H54 (cell line): ENCODE measurements at places on chromosomes 6 and 20.

- DNase-seq, result no peak
Measured at GRCh38 chr6:5782783-5783547, 223.8 kb downstream of the NRN1 start.

GRCh38 chr20:44961011-44961869, 1.0 kb upstream of the TOMM34 start:
- no peak for DNase-seq

- DNase-seq, result no peak
Measured at GRCh38 chr20:35306931-35307517, 14.8 kb upstream of the FAM83C start.

DNA sequence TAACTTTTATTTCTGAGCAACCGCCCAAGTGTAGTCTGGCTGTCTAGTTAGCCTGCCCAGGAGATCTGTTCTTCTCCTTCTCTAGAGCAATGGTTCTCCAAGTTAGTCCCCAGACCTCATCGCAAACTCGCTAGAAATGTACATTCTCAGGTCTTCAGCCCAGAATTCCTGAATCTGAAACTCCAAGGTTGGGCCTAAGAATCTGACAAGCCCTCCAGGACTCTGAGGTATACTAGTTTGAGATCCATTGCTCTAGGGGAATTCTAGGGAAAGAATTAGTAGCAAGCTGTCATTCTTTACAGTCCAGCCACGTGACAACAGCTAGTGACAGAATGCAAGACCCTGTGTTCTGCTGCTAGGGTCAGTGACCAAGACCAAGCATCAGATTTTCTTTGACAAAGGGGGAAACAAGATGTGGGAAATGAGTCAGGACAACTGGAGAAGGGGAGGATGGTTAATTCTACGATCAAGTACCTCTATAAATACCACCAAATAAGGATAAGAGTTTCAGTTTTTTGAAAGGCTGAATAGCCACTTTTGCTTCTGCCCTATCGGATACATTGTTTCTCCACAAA, 5.8 kb downstream of the UBE2V1 start:
- no peak for DNase-seq

- DNase-seq, result peak; percentile 52
Measured at GRCh38 chr6:1190366-1190765, 121.5 kb upstream of the FOXQ1 start.

DNA sequence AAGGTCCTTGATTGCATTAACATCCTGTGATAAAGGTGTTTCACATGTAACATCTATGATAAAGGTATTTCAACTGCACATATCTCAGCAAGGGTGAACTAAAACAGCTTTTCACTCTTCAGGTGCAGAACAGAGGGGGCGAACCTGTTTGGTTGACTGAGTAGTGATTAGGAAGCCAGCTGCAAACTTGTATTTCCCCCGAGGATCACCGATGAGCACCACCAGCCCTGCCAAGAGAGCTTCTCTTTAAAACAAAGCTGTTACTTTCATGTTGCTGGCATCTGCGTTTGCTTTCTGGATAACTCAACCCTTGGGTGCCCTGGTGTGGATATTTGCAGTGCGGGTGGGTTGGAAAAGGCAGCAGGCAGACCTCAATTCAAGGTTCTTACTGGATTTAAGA, 39.6 kb downstream of the JAG1 start:
- no peak for DNase-seq

- no peak for DNase-seq
Measured at GRCh38 chr6:33652002-33652401, 30.9 kb downstream of the ITPR3 start.

DNA sequence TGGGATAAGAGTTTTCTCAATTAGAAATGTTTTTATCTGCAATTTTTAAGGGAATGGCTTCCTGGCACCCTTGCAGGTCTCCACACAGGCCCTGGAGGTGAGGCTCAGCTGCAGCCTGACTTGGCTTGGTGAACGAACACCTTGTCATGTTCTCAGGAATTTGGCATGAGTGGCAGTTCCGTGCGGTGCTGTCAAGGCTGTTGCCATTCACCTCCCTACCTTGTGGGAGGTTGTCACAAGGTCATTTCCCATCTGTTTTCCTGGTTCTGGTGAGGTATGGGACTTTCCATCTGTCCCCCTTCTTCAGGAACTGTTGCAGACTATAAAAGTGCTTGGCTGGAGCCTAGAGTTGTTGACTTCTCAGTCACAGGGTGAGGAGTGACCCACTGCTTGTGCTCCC, 82.9 kb downstream of the ELOVL4 start:
- DNase-seq, result no peak

GRCh38 chr20:6496874-6497273, 270.6 kb upstream of the BMP2 start:
- no peak for DNase-seq

GRCh38 chr6:158686311-158686710, 36.5 kb downstream of the SYTL3 start:
- no peak for DNase-seq

DNA sequence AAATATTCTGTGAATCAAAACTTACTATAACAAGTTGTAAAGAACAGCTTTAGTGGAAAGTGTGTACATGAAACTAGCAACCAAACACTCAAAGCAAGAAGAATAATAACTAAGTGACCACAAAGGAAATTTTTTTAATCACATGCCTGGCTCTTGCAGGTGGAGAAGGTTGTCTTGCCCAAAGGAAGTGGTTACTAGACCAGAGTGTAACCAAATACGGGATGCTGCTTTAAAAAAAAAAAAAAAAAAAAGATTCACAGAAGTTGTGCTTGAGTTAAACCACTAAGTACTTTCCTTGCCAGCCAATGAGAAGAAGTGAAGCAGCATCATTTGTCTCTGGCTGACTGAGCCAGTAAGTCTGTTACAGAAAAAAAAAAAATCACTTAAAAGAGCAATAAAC, 19.1 kb upstream of the HLA-DQB1 start:
- DNase-seq, result no peak

- DNase-seq, result no peak
Measured at GRCh38 chr6:15401769-15402250, 155.9 kb downstream of the JARID2 start.

DNA sequence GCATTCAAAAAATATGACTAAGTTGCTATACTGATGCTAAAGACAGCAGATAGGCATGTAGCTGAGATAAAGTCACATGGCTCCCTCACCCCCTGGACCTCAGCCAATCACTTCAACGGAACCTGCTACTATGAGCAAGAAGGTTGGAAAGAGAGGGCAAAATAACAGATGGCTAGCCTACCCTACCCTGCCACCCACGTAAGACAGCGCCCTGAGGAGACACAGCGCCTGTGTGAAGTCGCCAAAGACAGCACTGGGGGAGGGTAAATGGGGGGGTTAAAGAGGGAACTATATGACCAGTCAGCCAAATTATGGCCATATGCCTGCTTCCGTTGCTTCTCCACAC, 163.2 kb downstream of the RALGAPA2 start:
- no peak for DNase-seq

DNA sequence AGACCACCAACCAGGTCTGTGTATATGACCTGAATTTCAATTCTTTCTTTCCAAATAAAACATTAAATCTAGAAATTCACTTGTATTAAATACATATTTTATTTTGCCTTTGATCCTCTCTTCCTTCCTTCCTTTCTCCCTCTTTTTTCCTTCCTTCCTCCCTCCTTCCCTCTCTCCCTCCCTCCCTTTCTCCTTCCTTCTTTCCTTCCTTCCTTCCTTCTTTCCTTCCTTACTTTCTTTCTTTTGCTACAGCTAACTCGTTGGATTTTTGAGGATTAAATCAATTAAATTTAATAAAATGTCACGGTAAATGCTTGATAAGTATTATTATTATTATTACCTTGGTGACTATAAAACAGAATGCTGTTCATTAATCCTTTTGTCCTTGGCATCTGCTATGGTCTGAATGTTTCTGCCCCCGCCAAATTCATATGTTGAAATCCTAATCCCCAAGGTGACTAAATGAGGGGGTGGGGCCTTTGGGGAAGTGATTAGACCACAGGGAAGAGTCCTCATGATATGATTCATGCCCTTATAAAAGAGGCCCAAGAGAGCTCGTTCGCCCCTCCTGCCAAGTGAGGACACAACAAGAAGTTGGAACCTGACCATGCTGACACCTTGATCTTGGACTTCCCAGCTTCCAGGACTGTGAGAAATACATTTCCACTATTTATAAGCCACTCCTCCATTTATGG, 67.6 kb upstream of the BTBD3 start:
- no peak for DNase-seq

- DNase-seq, result peak; percentile 30
Measured at GRCh38 chr6:32886681-32887383, 32.8 kb downstream of the PSMB9 start.

- DNase-seq, result peak; percentile 89
Measured at GRCh38 chr6:43770372-43771209, 580 bp downstream of the VEGFA start.

GRCh38 chr20:15673206-15673605, 900.0 kb downstream of the KIF16B start:
- DNase-seq, result no peak

DNA sequence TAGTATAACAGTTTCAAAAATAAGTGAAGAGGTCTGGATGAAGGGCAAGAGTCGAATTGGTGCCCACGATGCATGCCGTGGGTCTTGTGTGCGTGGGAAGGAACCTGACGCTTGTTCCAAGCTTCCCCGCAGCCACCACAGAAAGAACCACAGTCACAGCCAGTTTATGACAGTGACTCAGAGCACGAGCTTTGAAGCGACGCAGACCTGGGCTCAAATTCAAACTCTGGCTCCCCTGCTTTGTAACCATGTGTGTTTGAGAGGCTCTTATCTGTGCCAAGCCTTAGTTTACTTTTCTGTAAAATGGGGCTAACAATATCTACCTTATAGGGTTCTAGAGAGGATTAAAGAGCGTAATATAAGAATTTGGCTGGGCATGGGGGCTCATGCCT, 65.5 kb downstream of the SYNJ2 start:
- no peak for DNase-seq

DNA sequence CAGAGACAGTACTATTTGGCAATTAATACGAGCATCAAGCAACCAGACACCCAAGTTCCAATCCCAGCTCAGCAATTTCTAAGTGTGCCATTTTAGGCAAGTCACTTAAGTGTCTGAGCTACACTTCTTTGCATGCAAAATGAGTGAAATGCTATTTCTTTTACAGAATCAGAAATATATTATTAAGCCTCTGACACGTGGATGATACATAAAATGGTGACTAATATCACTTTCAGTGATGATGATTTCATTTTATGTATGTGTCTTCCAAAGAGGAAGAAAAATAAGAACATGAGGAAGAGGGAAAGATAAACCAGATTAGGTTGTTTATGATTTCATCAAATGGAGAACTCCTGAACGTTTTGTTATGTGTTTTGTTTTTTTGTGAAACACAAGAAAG, 158.6 kb downstream of the TSHZ2 start:
- no peak for DNase-seq

DNA sequence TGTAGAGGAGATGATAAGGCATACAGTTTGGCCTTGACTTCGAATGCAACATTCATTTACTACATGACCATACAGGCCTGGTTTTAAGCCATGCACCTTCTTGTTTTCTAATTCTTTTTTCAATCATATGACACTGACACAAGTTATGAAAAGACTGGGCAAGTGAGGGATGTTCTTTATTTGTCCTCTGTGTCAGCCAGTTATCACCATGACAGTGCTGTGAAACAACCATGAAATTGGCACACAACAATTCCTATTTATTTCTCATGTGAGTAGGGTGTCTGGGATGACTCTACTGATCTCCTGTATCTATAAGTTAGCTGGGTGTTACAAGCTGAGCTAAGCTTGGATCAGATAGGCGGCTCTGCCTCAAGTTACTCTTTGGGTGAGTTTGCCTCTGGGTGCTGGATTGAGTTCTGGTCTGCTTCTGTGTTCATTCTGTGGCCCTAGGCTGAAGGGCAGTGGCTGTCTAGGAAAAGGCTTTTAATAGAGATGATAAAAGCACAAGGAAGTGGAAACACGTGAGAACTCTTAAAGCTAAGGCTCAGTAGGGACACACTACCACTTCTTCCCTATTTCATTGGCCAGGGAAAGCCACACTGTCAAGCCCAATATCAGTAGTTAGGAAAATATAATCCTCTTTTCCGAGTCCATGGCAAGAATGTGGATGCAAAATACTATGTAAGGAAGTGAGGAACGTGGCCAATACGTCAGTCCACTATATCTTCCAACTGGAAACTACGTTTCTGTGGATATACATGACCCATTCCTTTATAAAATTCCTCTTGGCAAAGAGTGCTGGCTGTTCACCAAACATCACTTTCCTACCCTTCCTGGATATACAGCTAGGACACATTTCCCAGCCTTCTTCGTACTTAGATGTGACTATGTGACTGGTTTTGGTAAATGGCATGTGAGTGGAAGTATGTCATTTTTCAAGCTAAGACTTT, 126.2 kb upstream of the RNF24 start:
- no peak for DNase-seq

- DNase-seq, result no peak
Measured at GRCh38 chr6:90494067-90494780, 92.6 kb downstream of the MAP3K7 start.

GRCh38 chr6:62492192-62492822, 206.3 kb upstream of the KHDRBS2 start:
- DNase-seq, result no peak

DNA sequence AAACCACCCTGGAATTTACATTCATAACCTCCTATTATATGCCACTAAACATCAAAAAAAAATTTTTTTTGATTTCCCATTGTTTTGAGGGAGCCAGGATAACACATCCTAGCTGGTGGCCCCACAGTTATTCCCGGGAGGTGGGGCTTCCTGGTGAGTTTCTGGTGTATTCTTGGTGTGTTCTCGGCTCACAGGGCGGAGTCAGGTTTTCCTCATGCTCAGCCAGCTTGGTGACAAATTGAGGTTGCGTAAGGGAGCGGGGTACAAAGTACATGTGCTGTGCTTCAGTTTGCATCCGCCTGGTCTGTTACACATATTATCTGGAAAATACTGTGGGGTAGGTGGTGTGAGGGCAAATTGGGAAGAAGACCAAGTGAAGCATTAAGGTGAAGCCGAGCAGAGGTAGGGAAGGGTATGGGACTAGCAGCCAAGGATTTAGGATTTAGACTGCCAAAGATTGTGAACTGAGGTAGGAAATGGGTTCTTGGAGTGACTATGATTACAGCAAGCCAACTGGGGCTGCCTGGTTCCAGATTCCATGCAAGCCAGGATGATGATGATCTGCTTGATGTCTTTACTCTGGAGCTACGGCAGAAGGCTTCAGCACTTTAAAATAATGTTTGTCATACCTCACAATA, 46.2 kb upstream of the EEF1A1 start:
- DNase-seq, result peak; percentile 59

- DNase-seq, result no peak
Measured at GRCh38 chr6:22873513-22874136, 304.3 kb downstream of the HDGFL1 start.

DNA sequence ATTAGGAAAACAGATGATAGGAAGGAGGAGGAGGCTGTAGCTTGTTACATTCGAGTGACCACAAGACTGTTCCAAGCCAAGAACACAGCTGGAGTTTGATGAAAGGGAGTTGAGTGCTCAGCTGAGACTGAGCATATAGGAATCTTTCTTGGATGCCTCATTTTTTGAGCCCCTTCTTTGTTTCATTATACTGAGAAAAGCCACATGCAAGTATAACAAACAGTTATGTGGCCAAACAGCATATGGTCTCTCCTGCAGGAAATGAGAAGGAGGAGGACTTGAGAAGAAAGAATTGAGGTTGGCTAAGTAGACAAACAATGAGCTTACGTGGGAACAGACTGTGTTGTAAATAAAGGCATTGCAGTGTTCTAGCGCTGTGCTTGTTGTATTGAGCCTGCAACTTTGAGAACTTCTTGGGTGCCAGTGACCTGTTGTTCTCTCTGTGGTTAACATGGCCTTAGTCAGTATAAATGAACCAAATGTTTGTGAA, 78.3 kb downstream of the AKAP7 start:
- DNase-seq, result no peak
